Erythroblast (primary cell): ENCODE measurements at places on chromosomes 13 and 19.

GRCh38 chr13:49258089-49258796 lies 10.5 kb downstream of the CDADC1 start:
- DNase-seq, result no peak

- no peak for DNase-seq
Observed at GRCh38 chr13:98339684-98340425, 162.8 kb upstream of the RNF113B start.

DNA sequence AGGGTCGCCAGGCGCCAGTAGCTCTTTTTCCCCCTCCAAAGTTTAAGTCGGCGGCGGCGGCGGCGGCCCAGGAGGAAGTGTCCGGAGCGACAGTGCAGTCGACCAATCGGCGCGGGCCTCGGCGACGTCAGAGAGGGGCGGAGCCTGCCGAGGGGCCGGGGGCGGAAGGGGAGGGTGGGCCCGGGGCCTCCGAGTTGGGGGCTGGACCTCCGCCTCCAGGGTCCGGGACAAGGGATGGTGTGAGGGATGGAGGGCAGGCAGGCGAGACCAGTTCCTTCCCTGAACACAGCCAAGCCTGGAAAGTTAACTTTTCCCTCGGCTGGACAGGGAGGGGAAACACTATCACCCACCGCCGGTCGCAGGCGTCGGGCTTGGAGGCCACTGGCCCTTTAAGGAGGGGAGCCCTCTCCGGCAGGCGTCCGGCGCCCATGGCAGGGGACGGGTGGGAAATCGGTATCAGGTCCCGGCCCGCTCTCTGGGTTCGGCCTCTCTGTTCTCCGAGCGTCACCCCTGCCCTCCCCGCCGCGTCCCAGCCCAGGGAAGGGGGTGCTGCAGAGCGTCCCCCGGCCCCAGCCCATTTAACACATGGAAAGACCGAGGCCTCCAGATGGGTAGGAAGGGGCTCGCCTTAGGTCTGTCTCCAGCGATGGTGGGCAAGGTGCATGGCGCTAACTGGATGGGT lies at the start of gene PRKD2:
TSS of gene PRKD2 (minus strand) at position 81 of the 682 bp plus-strand sequence. CDS start 744 bp downstream, outside the sequence.
- DNase-seq, result peak; percentile 84

DNA sequence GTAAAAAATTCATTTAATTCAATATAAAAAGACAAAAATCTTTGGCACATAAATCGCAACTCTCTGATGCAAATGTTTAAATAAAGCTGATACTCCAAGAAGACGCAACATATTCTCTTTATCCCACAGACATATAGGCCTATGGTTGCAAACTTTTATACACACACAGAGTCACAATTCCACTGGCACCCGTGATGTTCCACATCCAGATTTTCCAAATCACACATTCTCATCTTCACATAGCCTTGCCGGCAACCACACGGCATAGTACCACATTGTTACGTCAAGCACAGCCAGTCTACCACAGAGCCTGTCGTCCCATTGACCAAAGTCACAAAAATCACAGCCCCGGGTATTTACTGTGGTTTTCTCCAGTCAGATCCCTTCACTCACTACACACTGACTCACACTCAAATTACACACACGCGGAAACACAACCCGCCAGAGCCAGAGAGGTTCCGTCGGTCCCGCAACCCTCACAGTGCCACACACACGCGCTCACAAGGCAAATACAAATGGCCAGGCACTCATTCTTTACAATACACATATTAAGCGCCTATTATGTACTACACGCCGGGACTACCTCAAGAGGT lies 546 bp upstream of the ZNF546 start:
- DNase-seq, result no peak

DNA sequence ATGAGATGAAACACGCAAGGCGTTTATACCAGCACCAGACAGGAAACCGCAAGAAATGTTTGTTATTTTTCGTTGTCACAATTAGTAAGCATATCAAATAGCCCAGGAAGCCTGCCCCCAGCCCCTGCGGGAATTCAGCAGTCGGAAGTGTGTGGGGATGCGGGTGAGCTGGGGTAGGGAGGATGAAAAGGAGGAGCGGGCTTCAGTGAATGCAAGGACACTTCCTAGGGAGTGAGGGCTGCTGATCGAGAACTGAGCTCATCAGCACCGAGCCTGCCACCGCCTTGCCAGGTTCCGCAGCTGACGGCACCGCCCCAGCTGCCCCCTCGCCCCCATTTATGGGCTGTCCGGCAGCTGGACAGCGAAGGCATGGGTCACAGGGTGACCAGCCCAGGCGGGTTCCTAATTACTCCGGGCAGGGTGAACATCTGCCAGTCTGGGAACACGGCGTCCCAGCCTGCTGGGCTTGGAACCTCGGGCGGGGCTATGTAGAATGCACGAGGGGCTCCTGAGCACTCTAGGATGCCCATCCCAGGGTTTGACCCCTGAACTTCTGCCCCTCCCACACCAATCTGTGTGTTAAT lies 1.6 kb upstream of the BEST2 start:
- DNase-seq, result no peak

DNA sequence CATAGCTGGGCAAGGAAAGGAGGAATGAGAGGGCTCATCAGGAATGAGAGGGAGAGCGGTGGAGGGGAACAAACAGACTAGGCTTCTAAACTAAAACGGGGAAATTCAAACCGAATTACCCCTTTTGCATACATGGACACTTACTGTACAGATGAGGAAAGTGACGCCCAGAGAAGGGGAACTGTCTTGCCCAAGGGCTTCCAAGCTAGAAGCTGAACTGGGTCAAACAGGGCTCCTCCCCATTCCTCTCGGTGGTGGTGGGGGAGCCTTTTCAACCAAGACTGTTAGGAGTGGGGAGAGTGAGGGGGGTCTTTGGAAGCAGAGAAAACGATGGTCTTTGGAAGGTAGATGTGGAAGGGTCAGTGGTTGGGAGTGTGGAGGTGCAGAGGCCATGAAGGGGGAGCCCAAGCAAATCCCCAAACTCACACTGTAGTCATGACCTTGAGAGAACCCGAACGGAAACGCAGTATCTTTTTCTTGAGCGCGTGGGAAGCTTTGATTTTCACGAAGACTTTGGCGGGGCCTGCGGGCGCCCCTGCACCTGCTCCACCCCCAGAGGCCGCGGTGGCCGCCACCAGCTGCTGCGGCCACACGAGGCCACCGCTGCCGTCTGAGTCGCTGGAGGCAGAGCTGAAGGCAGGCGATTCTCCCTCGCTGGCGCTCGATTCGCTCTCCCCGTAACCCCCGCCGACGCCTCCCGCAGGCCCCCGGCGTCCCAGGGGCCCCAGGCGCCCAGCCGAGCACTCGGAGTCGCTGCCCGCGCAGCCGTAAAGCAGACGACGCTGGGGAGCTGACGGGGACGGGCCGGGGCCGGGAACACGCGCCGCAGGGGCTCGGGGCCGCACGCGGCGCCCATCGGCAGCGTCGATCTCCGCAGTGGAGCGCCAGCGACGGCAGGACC lies 12.3 kb upstream of the GNG8 start:
- DNase-seq, result no peak

DNA sequence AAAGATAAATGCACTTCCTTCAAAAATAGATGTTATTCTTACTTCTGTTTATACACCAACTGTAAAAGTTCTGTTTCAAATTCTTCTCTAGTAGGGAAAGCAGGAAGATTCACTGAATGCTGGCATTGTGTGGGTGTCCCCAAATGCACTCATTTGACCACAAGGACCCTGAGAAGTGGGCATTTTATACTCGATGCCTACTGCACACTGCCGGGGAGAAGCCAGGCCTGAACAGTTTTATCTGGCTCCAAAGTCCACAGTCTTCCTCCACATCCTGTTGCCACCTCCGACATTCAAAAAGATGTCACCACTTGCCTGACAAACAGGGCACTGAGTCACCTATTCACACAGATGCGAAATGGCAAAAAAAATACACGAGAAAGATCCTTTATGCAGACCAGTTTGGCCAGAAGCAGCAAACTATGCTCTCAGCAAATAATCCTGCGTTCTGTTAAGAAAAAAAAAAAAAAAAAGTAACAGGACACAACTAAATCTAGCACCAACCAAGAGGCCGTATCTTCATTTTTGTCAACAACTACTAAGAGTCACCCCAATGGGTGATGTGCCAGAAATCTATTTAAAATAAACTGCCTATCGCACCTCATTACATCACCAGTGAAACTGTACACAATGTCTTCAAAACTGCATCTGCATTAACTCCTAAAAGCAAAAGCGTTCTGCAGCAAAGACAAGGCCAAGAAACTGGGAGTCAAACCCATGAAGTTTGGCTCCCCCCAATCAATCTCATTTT lies 6.2 kb downstream of the ZC3H4 start:
- DNase-seq, result peak; percentile 42

- no peak for DNase-seq
Observed at GRCh38 chr13:30763786-30764413, 28.6 kb downstream of the ALOX5AP start.

DNA sequence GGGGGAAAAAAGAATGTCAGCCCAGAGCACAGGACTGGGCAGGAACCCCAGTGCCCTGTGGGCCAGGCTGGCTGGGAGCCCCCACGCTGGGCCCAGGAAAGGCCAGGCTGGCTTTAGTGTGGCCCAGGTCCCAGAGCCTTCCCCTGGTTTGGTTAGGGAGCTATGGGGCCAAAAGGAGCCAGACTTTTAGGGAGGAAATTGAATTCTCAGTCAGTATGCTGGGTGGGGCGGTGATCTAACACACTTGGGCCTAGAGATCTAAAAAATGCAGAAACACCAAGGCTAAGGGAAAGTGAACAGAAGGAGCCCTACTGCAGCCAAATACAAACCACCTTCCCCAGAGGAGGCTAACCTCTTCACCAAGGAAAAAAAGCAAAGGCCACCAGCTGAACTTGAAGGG lies 137.5 kb downstream of the CRYL1 start:
- DNase-seq, result no peak

DNA sequence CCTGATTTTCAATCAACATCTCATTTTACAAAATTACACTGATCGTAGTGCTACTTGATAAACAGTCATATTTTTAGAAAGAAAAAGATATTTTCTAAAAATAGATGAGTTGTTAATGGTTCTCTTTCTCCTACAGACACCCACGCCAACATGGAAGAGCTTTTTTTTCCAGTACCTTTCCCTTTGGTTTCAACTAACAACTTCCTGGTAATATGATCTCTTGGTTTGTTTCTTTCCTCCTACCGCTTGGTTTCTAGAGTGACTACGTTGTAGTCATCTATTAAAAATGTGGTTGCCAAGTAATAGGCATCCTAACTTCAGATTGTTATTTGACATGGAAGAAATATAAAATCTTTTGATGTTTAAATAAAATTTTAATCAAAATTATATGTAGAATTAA lies 189.0 kb downstream of the LACC1 start:
- no peak for DNase-seq

DNA sequence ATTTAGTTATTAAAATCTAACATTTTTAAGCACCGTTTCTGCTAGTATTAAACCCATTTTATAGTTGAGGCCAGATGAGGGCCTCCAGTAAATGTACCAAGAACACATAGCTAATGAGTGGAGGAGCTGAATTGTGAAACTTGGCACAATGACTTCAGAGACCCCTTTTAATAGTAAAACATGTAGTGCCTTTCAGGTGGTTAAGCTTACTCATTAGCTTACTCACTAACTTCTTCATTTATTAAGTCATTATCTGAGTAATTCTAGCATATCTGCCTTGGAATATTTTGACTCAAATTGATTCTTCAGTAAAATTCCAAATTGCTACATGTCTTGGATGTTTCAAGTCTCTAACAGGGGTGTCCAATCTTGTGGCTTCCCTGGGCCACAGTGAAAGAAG lies 735.2 kb downstream of the LIG4 start:
- no peak for DNase-seq

DNA sequence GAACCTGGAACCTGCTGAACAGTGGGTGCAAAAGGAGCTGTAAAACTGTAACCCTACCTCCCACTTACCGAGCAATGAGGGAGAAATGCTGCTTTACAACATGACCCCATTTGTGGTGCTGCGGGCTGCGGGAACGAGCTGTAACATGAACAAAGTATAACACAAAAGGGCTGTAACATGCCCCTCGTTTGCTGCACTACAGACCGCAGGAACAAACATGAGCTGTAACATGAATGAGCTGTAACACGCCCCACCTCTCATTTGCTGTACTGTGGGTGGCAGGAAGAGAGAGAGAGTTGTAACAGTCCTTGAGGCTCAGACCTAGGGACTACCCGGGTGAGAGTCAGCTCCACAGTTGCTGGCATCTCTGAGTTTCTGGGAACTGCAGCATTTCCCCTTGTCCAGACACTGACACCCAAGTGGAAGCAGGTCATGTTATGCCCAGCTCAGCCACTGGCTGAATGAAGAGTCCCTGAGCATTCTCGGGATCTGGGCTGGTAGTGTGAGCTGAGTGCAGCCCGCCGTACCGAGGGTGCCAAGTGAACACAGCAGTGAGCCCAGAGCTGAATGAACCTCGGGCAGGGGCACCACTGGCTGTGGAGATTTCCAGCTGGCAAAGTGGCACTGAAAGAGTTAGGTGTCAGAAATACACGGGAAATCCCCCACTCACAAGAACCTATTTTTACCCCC lies 1385.3 kb upstream of the SPRY2 start:
- no peak for DNase-seq

DNA sequence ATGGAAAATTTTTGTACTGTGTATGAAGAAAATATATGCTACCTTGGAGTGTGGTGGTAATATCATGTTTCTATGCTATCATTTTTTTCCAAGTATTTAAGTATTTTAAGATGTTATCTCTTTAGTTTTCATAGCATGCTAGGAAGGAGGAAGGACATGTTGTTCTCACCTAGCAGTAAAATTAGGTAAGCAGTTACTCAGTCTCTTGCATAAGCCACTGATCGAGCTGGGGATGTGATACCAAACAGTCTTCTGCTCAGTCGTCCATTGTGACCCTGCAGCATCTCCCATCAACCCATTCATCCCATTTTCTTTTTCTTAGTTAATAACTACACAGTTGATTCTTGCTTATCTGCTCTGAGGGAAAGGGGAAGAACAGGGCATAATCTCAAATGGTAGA lies 130.6 kb downstream of the KLF5 start:
- no peak for DNase-seq

DNA sequence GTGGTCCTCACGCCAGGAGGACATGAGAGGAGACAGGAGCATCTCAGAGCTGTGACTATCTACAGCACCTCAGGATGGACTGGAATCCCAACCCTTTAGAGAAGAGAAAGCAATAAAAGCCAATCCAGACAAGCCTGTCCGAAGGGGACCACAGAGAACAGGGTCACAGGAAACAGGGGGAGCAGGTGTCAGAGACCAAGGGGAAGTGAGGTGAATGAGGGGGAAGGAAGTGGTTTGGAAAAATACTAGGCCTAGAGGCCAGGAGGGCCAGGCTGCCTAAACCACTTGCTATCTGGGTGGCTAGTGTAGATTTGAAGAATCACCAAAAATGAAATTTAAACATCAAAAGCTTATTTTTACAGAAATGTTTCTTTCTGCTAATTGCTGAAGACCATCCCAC lies 16.2 kb downstream of the TMTC4 start:
- no peak for DNase-seq

DNA sequence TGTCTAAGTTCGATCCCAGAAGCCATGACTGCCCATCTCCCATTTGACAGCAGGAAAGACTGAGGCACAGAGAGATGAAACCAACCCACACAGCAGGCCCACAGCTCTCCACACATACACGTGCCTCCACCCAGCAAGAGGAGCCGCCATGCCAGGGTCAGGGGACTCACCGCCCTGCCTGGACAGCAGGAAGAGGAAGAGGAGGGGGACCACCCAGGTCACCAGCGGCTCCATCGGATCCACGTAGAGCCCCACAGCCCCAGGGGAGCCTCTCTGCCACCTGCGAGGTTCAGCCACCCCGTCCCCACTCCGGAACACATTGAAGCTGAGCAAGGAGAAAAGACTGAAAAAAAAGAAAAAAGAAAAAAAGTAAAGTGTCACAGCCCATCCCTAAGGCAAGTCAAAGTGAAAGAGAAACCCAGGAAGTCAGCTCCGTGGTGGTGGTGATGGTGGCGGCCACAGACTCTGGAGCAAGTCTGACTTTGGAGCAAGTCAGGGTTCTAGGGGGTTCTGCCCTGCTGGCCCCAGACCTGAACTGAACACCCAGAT lies at the start of gene IL12RB1:
TSS of gene IL12RB1 (minus strand) at position 345 of the 549 bp plus-strand sequence. CDS start at position 234, 111 bp downstream.
- no peak for DNase-seq

GRCh38 chr19:27652281-27652680 lies 1560.7 kb downstream of the UQCRFS1 start:
- no peak for DNase-seq
